HFFc6 (cell line): ENCODE measurements at places on chromosomes 11 and 22. TPM values are rescaled to one million over a fixed set of nuclear protein-coding genes. Genes with fewer than 3 reads are reported as not detected.

GRCh38 chr11:33935461-33936456, 43.9 kb upstream of the LMO2 start:
- DNase-seq: no peak

GRCh38 chr11:86938900-86939880, 16.0 kb downstream of the FZD4 start:
- DNase-seq: peak; percentile 60

- DNase-seq: no peak
Observed at GRCh38 chr11:1232021-1232882, 9.4 kb downstream of the MUC5B start.

GRCh38 chr11:75077316-75077715, 19.4 kb downstream of the OR2AT4 start:
- DNase-seq: no peak

GRCh38 chr11:87239001-87239400, 201.3 kb downstream of the TMEM135 start:
- DNase-seq: no peak

DNA sequence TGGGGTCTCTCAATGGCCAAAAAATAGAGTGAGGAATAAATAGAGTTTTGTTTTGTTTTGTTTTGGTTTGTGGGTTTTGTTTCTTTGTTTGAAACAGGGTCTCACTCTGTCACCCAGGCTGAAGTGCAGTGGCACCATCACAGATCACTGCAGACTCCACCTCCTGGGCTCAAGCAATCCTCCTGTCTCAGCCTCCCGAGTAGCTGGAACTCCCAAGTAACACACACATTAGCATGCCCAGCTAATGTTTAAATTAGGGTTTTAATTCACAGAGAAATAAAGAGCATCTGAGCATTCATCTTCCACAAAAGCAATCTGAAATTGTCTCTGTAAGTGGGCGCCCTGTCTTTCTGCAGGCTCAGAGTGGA, 9.2 kb upstream of the IFITM3 start:
- DNase-seq: no peak

DNA sequence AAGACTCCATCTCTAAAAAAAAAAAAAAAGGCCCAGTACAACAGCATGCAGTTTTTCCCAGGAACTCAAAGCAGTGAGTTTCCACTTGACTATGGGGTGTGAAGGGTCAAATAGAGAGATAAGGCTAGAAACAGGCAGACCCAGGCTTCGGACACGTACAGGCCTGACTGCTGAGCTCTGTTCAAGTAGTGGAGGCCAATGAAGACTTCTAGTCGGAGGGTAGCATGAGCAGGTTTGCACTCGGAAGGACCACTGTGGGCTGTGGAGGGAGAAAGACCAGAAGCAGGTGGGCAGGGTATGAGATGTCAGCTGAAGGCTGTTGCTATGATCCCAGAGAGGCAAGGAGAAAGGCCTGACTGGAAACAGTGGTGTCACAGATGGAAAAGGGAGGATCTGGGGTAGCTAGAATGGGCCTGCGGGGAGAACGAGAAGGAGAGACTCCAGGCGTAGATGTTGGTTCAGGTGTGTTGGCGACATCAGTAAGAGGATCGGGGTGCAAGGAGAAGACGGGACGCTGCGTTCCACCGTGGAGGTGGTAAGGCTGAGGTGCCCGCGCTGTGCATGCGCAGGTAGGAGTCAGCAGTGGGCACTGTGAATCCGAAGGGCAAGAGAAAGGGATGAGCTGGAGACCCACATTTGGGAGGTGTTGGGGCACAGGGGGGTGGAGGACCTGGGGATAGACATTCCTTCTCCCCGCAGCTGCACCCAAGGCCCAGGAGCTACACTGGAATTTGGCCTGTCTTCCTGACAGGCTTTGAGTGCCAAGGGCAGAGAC, 49.4 kb upstream of the RAB1B start:
- DNase-seq: no peak

DNA sequence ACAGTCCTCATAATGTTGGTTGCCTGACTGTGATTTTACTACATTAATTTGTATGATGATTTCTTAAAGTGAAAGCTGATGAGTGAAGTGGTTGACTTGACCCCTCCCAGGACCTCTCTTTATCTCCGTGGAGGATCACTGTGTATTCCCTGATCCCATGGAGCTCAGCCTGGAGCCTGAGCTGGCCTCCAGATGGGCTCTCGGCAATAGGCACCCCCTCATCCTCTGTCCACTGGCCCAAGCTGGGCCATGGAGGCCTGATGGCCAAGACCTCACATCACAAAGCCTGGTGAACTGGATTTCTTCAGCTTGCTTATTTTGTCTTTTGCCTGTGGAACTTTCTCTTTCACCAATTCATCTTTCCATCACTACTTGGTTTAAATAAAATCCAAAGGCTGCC, 75.2 kb downstream of the WNT11 start:
- no peak for DNase-seq

DNA sequence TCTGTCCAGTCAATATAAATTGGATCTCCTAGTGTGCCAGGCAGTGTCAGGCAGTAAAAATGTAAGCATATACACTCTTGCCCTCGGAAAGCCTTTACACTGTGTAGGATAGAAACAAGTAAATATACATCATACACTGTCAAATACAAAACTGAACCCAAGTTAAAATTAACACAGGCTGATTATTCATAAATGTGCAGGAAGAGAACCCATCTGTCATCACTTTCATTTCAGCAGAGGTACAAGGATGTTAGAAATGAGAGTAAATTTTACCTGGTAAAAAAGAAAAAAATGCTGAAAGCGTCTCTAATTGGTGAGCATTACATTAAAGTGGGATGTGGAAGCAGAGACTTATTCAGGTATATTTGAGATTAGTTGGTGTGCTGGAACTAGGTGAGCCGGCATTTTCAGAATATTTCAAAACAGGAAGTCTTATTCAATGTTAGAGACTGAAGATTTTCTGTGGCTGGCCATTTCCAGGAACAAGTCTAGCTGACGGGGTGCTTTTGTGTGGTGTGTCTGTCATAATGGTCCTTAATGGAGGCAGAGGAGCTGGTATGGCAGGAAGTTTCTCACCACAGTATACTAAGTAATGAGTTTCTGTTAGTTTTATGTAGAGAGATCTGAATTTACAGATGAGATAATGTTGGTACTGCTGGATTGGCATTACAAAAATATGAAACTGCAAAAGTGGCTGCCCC, 192.6 kb downstream of the CASP12 start:
- no peak for DNase-seq

Gene GGT5
- 0.10 to 0.78 TPM (median 0.61 TPM) in 3 replicates for total RNA-seq

Gene ZNF280B
- 0.29 to 0.48 TPM (median 0.33 TPM) in 3 replicates for total RNA-seq

Gene DGCR6L
- total RNA-seq: 46.3 to 56.1 TPM (median 49.8 TPM) in 3 replicates

Gene RASL10A
- total RNA-seq: 0.22 to 0.45 TPM (median 0.24 TPM) in 3 replicates
